ACHN (cell line): ENCODE measurements at places on chromosomes 4 and X.

- DNase-seq, result peak; percentile 8
Observed at GRCh38 chrX:123731987-123732669, 724 bp downstream of the THOC2 start.

DNA sequence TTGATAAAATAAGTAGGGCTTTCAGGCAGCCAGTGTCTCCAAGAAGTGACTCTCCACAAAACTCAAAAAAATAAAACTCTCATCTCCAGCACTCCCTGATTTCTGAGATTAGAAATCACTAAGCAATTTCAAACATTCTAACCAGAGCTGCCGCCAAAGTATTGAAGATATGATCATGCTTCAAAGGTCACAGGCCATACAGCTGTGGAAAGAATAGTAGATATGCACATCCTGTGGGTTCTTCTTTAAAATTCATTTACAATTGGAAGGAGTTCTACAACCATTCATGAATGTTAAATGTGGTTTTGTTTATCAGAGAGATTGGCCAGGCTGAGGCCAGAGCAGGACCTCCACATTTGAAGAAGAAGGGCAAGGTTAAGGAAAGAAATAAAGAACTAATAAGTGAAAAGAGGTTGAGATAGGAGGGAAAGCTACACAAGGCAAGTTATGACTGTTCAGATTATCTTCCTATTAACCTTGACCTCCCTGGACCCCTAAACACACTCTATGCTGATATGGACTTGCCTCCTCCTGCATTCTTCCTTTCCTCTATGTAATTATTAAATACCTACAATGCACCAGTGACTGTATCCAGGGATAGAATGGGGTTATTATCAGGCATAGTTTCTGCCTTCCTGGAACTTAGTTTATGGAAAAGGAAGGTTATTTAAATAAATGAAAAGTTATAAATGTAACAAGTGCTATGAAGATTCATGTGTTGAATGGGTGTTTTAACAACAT, 56.4 kb downstream of the USP38 start:
- no peak for DNase-seq

DNA sequence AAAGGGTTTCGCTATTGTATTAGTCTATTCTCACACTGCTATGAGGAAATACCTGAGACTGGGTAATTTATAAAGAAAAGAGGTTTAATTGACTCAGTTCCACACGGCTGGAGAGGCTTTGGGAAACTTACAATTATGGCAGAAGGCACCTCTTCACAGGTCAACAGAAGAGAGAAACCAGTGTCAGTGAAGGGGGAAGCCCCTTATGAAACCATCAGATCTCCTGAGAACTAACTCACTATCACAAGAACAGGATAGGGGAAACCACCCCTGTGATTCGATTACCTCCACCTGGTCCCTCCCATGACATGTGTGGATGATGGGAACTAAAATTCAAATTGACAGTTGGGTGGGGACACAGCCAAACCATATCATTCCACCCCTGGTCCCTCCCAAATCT, 589.5 kb downstream of the CENPC start:
- no peak for DNase-seq

- DNase-seq, result peak; percentile 10
Observed at GRCh38 chr4:152937336-152938236, 1.5 kb downstream of the FHDC1 start.

- peak; percentile 13 for DNase-seq
Observed at GRCh38 chr4:89111833-89112563, 665 bp downstream of the TIGD2 start.

DNA sequence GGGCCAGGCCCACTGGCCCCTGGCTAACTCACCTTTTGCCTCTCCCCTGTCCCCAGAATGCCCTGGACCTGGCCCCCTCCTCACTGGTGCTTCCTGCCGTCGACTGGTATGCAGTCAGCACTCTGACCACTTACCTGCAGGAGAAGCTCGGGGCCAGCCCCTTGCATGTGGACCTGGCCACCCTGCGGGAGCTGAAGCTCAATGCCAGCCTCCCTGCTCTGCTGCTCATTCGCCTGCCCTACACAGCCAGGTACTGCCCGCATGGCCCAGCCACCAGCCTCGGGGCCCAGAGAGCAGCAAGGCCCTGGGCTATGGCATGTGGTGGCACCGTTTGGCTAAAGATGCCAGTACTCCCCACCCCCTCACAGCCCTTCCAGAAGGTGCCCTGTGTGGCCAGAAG, 3.7 kb downstream of the ATP6AP1 start:
- no peak for DNase-seq

DNA sequence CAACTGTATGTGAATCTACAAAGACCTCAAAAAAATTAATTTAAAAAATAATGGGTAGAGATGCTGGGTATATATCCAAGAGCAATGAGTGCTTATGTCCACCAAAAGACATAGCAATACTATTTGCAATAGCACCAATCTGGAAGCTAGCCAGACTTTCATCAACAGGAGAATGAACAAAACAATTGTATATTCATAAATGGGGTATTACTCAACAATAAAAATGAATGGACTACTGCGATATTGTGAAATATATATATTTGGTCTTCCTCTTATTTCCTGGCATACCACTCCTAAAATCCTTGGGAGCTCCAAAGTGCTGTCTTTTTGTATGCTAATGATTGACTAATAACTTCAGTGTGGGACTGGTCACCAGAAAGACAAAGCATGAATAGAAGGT, 77.5 kb downstream of the MSN start:
- DNase-seq, result no peak

- no peak for DNase-seq
Observed at GRCh38 chrX:19789376-19789775, 98.0 kb downstream of the SH3KBP1 start.

DNA sequence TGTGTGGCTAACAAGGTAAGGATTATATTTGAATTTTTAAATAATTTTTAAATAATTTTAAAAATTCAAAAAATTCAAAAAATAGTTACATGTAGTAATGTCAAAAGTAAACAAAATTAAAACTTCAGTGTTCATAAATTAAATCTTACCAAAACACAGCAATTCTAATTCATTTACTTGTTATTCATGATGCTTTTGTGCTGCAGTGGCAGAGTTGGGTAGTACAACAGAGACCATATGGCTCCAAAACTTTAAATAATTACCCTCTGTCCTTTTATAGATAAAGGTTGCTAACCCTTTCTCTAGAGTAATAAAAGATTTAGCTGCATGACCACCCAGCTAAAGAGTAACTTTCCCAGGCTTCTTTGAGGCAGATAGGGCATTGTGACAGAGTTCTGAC, 1355.6 kb downstream of the FSTL5 start:
- no peak for DNase-seq

DNA sequence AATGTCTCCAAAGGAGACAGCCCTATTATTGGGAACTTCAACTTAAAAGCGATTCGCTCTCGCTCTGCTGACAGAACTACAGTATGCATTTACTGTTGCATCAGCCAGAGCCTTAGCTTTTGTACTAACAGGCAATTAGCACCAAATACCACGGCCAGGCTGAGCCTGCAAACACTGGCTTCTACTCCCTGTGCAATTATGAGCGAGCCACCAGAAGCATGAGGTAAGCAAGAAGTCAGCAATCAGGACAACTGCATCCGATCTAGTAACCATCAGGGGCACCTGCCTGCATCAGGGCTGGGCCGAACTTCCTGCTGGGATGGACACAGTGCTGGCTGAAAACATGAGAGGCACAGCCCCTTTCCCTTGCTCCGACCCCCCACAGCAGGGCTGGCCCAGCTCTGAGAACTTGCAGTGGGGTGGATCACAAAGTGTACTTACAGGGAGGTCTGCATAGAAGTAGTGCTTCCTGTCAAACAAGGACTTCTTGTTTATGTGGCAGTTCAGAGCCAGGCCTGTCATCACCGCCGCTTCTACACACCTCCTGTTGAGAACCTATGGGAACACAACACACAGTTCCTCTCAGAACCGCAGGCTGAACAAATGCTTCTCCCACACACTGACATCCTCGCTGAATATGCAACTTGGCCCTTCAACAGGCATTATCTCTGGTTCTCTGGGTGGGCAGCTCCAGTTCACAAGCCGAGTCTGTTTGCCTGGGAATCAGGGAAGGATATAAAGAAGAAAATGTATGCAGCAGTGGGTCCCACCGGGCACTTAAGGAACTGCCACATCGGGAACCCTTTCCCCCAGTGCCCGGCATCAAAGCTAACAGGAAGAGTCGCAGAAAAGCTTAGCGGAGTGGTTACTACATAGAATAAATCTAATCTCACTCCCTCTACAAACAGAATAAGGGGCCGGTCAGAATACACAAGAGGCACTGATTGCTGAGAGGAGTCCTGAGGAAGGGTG, 41.5 kb downstream of the GATB start:
- no peak for DNase-seq

DNA sequence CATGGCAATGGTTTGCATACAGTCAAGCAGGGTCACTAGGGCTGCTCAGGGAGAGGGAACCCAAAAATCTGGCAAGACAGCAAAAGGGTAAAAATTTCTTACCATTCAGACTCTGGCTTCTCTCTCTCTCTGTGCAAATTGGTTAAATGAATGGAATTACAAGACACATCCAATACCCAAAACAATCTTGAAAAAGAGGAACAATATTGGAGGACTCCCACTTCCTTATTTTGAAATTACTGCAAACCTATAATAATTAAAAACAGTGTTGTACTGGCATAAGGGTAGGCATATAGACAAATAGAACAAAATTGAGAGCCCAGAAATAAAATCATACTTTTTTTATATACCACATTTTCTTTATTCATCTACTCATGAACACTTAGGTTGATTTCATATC, 24.1 kb downstream of the ETDA start:
- no peak for DNase-seq

DNA sequence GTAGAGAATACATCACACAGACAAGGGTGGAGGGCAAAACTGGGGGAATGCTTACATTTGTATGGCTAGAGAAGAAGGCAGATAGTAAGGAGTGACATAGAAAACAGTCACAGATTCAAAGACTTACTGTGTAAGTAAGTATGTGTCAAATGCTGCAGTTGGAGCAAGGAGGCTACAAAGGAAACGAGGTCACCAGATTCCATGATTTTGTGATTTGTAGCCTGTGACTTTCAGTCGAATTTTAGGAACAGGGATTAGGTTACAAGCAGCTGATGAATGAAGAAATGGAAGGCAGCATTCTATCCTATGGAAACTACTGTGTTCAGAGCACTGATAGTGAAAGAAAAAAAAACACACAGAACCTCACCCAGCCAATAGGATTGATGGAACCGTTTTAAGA, 407.9 kb downstream of the IL15 start:
- DNase-seq, result no peak

GRCh38 chr4:107247738-107248137, 211.6 kb upstream of the DKK2 start:
- no peak for DNase-seq

- no peak for DNase-seq
Observed at GRCh38 chr4:145933134-145933533, 5.5 kb downstream of the ZNF827 start.

GRCh38 chrX:152635941-152636340, 1.8 kb upstream of the GABRQ start:
- peak; percentile 9 for DNase-seq

- DNase-seq, result no peak
Observed at GRCh38 chrX:49266523-49267445, 2.3 kb upstream of the FOXP3 start.

GRCh38 chr4:8910822-8911315, 39.2 kb upstream of the HMX1 start:
- no peak for DNase-seq

GRCh38 chr4:188308142-188308541, 168.9 kb downstream of the TRIML1 start:
- no peak for DNase-seq

DNA sequence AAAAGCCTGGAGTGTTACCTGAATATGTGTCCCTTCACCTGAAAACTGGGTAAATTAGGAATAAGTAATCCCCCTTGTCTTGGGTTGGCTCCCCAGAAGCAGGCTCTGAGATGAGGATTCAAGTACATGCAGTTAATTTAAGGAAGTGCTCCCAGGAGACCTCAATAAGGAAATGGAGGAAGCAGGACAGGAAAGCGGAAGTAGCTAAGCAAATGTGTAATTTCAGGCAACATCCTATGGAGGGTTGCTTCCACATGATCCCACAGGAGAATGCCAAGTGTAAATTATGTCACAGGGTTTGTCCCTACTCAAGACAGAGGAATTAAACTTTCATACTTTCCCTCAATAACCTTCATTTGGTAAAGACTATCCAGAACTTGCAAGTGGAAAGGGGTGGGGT, 48.1 kb upstream of the ARHGEF6 start:
- no peak for DNase-seq

DNA sequence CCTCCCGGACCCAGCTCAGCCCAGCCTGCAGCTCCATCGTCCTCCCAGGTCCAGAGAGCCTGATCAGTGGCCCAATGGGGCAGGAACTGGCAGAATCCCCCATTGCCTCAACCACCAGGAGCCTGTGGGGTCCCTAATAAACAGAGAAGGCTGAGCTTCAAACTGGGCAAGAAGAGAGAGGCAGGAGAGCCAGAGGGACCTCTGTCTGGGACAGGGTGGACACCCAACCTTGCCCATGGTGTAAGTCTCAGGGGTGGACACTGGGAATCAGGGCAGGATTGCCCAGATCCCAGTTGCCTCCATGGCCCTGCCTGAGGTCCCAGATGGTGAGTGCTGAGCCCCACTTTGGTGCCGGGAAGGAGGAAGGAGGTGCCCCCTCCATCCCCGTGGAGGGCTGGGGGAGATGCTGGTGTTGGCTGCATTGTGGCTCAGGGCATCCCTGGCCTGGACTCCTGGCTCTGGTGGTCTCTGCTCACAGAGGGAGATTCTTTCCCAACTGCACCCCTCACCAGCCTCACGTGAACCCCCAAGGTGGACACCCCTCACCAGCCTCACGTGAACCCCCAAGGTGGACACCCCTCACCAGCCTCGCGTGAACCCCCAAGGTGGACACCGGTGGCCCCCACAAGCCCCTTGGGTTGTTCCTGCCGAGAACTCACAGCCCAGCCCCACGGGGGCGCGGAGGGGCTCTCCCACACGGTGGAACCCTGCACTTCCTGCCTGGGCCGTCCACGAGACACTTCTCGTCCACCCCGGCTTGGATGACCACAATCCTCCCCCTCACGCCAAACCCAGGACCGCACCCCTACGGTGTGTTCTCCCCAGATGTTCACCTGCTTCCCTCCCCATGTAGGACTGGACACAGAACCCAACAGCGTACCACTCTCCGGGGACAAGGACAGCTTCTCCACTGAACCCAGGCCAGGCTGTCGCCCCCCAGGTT, 5.4 kb downstream of the CPLX1 start:
- no peak for DNase-seq

- DNase-seq, result no peak
Observed at GRCh38 chr4:153765894-153766293, 6.1 kb upstream of the RNF175 start.
